ENCODE measurements at places on chromosomes 6 and 20.

GRCh38 chr6:150560004-150560883 is 39.4 kb upstream of the PLEKHG1 start:
- DNase-seq: no peak

DNA sequence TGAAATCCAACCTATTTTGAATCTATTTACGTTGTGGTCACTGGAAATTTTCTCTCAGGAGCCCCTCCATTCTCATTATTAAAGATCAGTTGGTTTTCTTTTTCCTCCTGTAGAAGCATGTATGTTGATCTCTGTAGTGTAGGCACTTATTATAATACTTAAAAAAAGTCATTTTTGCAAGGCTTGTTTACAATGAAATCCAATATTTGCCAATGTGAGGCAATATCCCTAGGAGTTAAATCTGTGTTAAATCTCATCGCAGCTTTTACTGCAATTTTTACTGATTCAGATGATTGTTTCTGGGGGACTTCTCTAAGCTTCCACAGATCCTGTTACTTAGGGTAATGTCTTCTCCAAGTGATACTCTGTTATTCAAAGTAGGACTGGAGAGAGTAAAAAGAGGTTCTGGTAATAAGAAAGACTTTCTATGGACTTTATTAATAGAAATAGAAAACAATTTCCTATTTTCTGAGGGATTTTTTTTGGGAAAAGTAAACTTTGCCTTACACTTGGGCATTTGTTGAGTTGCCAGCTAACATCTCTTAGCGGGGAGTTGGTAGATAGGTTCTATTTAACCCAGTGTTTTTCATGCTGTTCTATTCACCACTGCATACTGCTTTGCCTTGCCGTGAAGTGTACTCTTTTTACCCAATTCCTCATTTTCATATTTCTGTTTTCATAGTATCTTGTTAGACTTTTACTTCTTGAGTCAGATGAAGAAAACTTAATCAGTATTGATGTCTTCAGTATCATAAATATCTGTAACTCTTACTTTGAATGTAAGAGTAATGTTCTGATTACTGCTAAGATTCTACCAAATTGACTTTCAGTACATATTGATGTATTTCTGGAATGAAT is 48.6 kb downstream of the CDKAL1 start:
- DNase-seq: no peak

GRCh38 chr6:75619230-75619899 is 17.7 kb downstream of the SENP6 start:
- no peak for DNase-seq

- no peak for DNase-seq
Measured at GRCh38 chr6:107554918-107555317, 65.0 kb downstream of the SOBP start.

DNA sequence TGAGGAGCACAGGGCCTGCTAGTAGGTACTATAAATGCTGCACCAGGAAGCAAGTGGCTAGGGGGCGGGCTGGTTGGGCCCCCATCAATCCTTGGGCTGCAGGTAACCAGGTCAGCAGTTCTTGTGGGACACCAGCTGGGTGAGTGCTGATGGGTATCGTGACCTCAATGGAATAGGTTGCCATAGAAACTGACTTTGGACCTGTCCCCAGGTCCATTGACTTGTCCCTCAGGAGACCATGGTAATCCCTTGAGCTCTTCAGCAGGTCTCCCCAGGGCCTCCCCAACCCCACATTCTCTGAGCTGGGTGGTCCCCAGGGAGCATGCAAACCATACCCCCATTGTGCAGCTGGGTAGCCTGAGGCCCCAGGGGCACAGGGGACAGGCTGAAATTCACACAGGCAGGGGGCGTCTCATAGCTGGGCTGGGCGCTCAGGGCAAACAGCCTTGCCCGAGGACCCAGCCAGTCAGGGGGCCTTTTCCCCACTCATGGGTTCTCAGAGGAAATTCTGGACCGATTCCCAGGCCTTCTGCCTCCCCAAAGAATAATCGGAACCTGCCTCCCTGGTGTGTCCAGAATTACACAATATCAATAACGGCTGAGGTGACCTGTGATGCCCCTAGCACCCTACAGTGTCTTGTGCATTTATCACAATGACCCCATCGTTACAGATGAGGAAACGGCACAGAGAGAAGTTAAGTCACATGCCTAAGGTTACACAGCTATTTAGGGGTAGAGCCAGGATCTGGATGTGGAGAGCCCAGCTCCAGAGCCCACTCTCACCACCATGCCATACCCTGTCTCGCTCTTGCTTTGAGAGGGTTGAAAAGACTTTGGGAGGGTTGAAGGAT is 35.9 kb downstream of the SRC start:
- DNase-seq: no peak

DNA sequence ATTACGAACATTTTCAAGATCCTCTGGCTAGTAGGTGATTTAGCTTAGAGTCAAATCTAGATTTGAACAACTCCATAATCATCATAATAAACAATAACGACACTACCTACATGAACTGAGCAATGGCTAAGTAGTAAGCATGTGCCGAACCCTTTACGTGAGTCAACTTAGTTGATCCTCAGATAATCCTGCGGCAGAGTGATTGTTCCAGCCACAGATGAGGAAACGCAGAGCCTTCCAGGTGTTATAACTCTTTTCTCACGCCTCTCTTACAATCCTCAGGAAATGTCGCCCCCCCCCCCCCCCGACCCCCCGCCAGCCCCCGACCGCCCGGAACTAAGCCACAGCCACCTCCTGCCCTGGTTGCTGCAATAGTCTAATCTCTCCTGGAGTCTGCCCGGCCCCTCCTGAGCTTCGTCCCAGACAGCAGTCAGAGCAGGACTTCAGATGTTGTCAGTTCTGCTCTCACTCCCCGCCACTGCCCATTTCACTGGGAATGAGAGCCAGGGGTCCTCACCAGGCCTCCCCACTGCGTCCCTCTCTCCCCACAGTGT is 141.5 kb upstream of the AGPAT4 start:
- no peak for DNase-seq

GRCh38 chr20:848193-848592 is 14.7 kb downstream of the FAM110A start:
- DNase-seq: peak; percentile 76

DNA sequence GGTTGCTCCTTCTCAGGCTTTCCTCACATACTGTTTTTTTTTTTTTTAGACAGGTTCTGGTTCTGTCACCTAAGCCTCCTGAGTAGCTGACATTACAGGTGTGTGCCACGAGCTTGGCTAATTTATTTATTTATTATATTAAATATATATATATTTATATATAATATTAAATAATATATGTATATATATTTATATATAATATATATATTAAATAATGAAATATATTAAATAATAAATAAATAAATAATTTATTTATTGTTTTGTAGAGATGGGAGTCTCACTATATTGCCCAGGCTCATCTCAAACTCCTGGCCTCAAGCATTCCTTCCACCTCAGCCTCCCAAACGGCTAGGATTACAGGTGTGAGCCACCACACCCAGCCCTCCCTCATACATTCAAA is 28.3 kb upstream of the SLC9A8 start:
- no peak for DNase-seq

DNA sequence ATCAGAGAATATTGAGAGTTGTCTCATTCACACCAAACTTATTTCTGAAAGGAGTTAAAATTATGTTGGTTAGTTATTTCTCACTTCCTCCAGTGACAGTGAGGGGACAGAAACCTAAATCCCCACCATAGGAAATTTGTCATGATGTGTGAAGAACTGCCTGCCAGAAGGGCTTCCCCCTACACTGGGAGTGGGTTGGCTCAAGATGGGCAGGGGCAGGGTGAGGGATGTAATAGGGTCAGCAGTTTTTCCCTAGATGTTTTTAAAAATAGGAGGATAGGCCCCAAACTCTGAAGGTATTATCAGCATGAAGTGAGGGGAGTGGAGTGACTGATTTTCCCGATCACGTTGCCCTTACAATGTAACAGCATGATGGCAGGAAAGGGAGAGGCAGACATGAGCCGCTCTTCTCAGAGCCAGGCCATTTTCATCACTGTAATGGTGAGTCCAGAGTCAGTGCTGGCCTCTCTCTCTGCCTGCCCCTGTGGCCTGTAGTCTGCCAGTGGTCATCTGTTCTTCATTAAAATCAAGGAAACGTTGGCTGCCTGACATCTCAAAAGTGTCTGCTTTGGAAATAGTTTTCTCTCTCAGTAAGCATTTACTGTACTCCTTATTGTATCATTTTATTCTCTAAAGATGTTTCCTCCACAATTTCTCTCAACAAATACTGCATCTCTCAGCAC is 59.8 kb upstream of the SYNJ2 start:
- DNase-seq: peak; percentile 23

DNA sequence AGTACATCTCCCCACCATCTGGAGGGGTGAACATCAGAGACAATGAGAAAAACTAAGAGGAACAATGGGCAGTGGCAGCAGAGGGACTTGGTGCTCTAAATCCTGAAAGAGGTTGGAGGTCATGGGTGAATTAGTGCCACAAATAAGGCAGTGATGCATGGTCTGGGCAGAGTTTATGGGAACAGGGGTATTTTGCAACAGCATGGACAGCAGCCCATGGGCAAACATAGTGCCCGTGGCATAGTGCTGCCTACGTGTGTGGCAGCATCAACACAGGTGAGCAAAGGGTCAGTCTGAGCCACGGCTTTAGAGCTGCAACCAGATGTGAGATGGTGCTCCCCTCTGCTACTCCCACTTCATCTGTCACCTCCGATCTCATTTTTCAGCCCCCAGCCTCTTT is 459.1 kb upstream of the CITED2 start:
- DNase-seq: no peak

DNA sequence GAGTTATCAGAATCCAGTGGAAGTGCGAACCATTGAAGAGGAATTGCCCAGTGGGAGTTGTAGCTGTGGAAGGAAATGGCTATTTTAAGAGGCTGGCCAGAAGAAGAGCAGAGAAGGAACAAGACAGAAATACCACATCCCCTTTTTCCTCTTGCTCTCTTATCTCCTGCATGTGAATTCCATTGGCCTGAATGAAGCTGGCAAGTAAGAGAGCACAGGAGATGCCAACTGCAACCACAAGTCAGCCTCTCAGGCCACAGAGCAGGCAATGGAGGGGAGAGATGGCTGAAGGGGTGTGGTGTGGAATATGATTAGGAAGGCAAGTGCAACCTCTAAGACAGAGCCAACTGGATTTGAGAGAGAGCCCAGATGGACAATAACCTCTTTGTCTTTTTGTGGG is 362.7 kb upstream of the IMPG1 start:
- DNase-seq: no peak

- no peak for DNase-seq
Measured at GRCh38 chr20:49432550-49432949, 49.9 kb downstream of the KCNB1 start.

DNA sequence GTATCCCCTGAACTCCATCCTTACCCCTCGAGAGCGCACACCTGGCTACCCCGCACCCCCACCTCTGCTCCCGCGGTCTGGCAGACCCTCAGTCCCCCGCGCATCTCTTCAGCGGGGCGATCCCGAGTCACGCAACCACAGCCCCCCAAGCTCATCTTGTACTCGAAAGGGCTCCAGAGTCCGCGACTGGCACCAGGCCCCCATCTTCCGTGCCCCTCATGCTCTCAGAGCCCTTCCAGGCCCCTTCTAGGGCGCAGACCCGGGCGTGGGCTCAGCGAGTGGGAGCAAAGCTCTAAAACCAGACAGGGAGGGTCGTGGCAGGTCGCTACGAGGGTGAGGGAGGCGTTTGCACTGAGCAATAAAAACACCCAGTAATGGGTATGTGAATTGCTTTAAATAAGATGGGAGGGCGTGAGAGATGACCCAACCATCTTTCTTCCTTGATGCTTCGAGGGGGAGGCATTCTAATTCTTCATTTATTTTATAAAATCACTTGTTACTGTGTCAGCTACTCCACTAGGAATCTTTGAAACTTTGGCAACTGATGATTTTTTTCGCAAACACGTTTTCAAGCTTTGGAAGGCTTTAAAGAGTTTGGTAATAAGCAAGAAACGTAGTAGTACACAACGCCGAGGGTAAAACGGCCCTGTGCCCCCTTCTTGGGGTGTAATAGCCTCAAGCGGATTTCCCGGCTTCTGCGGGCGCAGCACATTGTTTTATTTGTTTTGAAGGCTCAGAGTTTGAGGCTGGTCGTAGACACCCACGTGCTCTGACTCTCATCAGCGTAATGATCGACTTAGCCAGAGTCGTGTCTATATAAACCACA is 42.6 kb upstream of the SUPT3H start:
- DNase-seq: peak; percentile 72

DNA sequence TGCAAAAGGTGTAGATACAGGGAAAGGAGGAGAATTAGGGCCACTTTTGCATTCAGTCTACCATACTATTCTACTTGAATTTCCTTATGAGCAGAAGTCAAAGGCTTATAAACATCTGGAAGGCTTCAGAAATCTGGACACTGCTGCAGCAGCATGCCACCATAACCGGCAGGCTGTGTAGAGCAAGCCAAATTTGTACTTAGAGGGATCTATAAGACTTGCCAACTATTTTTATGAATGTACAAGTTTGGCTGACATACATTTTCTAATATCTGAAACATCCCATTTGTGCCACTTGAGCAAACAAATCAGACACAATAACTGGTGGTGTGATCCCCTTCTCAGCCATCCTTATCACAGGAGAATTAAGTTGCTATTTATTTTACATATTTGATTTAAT is 14.0 kb upstream of the PLCB1 start:
- no peak for DNase-seq

DNA sequence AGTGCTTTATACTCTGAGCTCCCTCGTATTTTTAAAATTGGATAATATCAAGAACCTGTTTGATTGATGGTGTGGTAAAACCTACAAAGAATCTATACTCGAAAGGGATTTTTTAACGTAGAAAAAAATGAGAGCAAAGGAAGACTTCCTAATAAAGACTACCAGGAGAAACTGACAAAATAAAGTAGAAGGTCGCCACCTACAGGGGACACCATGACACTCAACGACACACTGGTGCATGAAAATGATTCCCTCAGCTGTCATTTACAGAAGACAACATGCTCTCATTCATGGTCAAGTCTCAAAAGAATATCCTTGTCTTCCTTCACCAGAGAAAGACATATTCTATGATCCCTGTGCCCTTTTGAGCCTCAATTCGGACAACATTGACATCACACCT is 10.1 kb upstream of the NHSL1 start:
- peak; percentile 81 for DNase-seq

- no peak for DNase-seq
Measured at GRCh38 chr6:122809001-122809400, 19.9 kb downstream of the SMPDL3A start.

GRCh38 chr6:16717275-16717942 is 43.9 kb downstream of the ATXN1 start:
- DNase-seq: no peak

Measured in eye (tissue), 1 donor.